NCI-H146 (cell line): ENCODE measurements at places on chromosomes 13 and 19.

GRCh38 chr19:996051-996838, 4.0 kb upstream of the GRIN3B start:
- peak; percentile 57 for DNase-seq

GRCh38 chr13:93290503-93290902, 63.9 kb downstream of the GPC6 start:
- peak; percentile 19 for DNase-seq

DNA sequence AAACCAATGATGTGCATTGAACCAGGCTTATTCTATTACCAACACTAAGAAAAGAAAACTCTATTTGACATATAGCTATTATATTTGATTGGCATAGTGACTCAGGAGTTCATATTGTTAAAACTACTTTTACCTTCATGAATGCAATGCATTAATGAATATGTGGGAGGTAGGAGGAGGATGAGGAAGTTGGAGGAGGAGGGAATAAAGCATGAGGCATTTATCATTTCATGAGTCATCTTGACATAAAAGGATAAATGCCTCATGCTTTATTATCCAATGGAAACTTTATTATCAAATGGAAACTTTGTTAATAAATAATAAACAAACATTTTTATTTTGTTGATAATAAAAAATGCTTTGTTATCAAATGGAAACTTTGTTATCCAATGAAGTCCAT, 116.5 kb downstream of the SPRY2 start:
- DNase-seq, result no peak

GRCh38 chr19:52331757-52332156, 4.3 kb upstream of the ZNF610 start:
- no peak for DNase-seq

- no peak for DNase-seq
Observed at GRCh38 chr19:10688545-10689280, 12.5 kb upstream of the QTRT1 start.

GRCh38 chr19:48986211-48986610, 6.9 kb downstream of the GYS1 start:
- DNase-seq, result no peak

GRCh38 chr13:93814658-93815057, 588.1 kb downstream of the GPC6 start:
- DNase-seq, result no peak

DNA sequence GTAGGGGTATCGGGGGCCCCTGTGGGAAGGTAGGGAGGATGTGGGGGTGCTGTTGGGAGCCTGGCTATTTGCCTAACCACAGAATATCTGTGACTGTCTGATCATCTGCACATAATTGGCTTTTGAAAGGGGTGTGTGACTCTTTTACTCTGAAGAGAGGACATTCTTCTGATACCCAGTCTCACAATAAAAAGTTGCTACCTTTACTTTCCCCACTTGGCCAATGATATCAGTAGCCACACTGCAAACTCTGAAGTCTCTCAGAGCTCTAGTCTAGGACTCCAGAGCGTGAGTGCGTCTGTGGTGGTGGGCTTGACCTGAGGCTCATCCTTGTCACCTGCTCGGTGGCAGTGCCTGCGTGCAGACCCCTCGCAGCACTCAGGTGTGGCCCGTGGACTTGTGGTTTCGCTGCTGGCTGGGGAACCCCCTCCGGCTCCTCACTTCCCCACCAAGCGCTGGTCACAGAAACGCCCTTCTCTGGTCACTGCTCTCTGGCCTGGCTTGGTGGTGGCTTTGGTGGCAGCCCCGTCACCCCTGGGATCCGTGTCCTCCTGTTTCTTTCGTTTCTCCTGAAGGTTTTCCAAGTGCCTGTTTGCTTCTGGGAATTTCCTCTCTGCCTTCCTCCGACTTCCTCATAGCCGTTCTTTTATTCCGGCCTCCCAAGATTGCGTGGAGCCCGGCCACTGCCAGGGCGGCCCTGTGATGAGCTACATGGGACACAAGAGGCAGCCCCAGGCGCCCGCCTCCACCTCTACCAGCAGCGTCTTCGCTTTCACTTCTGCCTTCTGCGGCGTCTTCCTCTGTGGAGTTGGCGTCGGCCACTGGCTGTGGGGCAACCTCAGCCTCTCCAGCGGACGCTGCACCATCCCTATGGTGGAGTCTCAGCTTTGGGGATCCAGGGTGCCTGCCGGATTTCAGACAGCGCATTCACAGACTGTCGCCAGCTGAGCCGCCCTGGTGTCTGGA, 78.0 kb downstream of the ATP11A start:
- no peak for DNase-seq

DNA sequence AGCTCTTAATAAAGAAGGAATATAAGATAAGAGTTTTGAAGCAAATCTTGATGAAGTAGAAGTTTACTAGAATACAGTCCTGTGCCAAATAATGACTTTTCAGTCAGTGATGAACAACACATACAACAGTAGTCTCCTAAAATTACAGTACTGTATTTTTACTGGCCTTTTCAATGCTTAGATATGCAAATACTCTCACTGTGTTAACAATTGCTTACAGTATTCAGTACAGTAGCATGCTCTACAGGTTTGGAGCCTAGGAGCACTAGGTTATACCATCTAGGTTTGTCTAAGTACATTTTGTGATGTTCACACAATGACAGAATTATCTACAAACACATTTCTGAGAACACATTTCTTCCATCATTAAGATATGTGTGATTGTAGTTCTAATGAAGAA, 316.7 kb upstream of the KLHL1 start:
- peak; percentile 70 for DNase-seq

- peak; percentile 84 for DNase-seq
Observed at GRCh38 chr19:29671393-29672160, 6.3 kb downstream of the PLEKHF1 start.

- DNase-seq, result no peak
Observed at GRCh38 chr19:58368561-58369360, 6.2 kb upstream of the ZNF497 start.

GRCh38 chr19:21519488-21519887, 14.1 kb downstream of the ZNF429 start:
- DNase-seq, result no peak

- DNase-seq, result no peak
Observed at GRCh38 chr19:40229484-40229883, 3.0 kb upstream of the CCNP start.

DNA sequence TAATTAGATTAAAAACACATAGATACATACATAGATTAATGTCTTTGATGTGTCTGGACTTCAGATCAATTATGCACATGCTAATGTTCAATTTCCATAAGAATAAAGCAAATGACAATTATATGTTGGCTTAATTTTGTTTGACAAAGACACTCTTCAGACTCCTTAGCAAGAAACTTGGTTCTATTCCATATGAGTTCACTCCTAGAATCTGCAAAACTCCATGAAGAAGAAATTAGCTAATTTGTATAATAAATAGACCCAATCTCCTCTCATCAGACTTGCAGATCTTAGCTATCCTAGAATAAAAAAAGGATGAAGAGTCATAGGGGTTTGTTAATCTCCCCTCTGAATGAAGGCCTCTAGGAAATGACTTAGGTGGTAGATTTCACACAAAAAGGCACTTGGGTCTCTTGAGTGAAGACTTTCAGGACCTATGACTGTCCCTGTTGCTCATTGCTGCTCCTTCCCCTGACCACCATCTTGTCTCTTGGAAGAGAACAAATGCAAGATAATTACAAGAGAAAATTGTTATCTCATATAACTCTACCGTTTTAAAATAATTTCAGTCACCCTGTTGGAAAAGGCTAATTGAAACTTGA, 302.2 kb downstream of the EFNB2 start:
- no peak for DNase-seq

DNA sequence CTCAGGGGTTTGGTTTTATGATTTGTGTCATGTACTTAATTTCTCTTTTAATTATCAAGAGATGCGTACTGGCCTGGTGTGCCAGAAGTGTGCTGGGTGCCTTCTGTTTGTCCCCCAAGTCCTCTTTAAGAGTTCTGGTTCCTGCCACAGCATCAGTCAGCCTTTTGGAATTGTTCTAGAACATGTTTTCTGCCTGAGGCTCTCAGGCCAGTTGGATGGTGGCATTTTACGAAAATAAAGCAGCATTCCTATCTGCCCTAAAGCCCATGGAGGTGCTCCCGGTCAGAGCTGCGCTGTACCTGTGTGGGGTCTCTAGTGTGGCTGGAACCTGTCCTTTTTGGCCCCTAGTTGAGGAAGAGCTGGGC, 54.1 kb downstream of the TSSK6 start:
- no peak for DNase-seq

DNA sequence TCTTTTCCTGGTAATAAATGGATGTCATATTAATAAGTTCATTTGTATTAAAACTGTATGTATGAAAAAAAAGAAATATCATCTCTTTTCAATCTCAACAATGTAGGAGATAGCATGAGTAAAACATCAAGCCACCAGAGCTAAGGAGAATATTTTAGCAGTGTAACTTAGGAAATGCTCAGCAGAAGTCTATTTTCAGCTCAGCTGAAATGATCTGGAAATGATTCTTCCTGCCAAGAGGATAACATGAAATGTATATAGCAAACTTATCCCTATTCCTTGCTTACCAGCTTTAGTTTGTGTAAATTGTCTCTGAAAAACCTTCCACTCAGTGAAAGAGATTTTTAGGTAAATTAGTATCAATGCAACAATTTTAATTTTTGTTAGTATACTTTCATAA, 1194.4 kb downstream of the SLITRK1 start:
- no peak for DNase-seq

GRCh38 chr19:917323-918151, at the start of gene KISS1R:
Gene KISS1R, plus strand, starts transcription at chr19:917333. Its CDS starts 170 bp downstream, at chr19:917503.
- peak; percentile 59 for DNase-seq

DNA sequence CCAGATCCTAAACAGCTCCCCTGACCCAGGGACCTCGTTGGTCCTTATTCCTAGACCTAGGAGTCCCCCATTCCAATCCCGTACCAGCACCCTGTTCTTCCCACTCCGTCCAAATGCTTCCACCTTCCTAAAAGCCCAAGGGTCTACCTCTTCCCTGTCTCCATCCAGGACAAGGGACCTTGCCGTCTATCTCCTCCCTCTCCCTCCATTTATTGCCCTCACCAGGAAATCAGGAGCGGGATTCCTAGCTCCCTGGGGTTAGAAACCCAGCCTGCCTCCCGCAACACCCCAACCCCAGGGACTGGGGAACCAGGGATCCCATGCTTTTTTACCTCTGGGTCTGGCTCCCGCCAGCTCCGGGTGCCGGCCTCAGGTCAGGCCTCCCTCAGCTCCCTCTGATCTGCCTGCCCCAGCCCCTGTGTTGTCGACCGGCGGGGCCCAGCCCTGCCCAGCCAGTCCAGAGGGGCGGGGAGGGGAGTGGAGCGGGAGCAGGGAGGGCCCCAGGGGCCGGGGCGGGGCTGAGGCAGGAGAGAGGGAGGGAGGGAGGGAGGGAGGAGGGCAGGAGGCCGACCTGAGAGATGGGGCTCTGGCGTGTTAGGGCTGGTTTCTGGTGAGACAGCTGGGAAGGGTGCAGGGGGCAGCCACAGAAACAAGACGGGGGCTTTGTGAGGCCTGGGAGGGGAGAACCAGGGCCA, at the start of gene B3GNT8:
Gene B3GNT8 (minus strand): TSS at position 423 of the 695 bp plus-strand sequence. CDS start 596 bp downstream, outside the sequence.
- DNase-seq, result peak; percentile 13

DNA sequence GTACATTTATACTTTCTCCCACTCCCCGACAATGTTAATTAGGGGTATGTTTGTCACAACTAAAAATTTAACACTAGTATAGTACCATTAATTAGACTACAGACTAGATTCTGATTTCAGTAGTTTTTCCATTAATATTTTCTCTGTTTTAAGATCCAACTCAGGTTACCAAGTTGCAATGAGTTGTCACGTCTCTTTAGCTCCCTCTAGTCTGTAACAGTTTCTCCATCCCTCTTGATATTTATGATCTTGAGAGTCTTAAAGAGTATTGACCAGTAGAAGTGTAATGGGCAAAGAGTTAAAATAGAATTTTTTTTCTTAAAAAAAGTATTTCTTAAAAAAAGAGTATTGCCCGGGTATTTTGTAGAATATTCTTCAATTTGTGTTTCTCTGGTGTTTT, 598.1 kb downstream of the TBC1D4 start:
- DNase-seq, result no peak

DNA sequence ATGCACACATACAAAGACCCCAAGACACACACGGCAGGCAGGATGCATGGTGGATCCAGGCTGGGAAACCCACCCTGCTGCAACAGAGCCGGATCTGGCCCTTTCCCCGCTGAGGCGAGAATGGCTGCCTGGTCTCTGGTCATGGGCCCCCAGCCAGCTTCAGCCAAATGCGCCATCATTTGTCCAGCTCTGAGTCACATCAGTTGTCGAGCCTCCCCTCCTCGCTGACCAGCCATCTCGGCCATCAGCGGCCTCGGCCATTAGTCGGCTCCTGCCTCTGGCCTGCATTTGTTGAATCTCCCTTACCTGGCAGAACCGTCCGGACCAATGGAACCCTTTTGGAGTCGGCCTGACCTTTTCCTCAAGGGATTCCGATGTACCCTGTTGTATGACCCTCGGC, 38.5 kb upstream of the POU2F2 start:
- no peak for DNase-seq

GRCh38 chr19:6210721-6211600, 68.8 kb downstream of the MLLT1 start:
- DNase-seq, result no peak

GRCh38 chr13:68056816-68057710, 826.9 kb upstream of the PCDH9 start:
- no peak for DNase-seq

GRCh38 chr19:35404879-35405622, 34.2 kb downstream of the GPR42 start:
- no peak for DNase-seq

DNA sequence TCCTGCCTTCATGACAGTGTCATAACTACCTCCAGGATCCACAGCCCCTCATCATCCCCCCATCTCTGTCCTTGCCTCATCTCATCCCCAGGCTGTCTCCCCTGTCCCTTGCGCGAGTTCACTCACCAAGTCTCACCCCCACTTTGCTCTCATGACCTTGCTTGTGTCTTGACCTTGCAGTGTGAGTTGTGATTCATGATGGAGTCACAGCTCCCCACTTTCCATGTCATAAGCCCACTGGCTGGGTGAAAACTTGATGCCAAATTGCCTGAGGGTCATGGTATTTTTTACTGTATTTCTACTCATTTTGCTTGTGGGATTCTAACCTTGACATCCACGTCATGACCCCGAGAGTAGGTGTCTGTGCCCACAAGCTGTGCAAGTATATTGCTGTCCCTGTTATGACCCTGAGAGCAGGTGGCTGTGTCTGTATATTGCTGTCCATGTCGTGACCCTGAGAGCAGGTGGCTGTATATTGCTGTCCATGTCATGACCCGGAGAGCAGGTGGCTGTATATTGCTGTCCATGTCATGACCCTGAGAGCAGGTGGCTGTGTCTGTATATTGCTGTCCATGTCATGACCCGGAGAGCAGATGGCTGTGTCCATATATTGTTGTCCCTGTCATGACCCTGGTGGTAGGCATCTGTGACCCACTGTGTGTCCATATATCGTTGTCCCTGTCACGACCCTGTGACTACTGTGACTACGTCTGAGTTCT, 23.8 kb downstream of the APBA3 start:
- no peak for DNase-seq
